ENCODE measurements at places on chromosomes 13 and 19.

- DNase-seq = no peak
Measured at GRCh38 chr19:57978586-57979289, 4.4 kb upstream of the C19orf18 start.

GRCh38 chr13:113660066-113660465 lies 2.1 kb upstream of the ATP4B start:
- DNase-seq = no peak

- DNase-seq = no peak
Measured at GRCh38 chr19:5514001-5514400, 53.8 kb downstream of the TINCR start.

DNA sequence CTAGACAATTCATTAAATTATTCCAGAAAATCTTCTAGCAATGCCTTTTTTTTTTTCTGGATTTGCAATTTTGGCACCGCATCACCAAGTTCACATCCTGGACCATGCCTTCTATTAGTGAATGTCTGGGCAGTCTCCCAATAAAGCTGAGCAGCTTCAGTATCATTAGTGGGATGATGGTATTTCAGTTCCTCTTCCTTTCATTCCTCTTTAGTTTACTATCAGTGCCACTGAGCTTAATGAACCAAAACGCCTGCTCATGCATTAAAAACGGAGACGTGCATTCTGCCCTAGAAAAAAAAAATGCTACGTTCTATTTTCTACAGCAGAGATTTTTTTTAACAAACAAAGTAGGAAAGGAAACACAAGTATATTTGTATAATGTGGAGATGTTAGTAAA lies 343.0 kb downstream of the PCDH9 start:
- DNase-seq = peak; percentile 8

DNA sequence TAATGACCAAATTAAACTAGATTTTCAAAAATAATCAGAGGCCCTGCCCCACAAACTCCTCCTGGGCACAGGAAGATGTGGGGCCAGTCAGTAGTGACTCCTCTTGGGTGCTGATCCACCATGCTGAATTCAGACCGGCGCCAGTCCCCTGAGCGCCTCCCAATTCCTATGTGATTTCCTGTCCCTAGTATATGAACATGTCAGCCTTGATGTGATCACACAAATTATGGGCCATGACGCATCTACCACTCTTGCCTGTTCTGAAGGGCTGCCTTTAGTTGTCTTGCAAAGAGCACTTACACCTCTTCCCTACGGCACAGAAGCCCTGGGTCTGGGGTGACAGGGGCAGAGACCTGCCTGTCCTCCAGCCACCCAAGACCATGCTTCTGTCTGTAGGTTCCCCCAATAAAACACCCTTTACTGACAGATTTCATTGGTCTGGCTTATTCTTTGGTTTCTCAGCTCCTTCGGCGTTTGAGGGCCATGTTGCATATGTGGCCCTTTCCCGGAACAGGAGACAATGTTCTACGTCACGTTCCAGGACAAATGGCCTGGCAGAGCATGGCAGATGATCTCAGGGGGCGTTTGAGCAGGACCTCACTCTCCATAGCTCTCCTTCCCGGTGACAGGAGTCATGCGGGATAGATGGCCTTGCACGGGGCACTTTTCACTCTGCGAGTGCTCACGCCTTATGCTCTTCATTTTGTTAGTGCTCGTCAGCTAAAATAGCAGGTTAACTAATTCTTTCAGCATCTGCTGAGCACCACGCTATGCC lies 5.6 kb upstream of the ATP11A start:
- no peak for DNase-seq

- no peak for DNase-seq
Measured at GRCh38 chr19:17499648-17500446, 11.6 kb upstream of the PGLS start.

- no peak for DNase-seq
Measured at GRCh38 chr19:52741951-52742485, 7.2 kb upstream of the ZNF611 start.

- peak; percentile 58 for DNase-seq
Measured at GRCh38 chr19:38304866-38305429, 897 bp downstream of the C19orf33 start.

- no peak for DNase-seq
Measured at GRCh38 chr13:43054803-43055802, 31.7 kb downstream of the DNAJC15 start.

DNA sequence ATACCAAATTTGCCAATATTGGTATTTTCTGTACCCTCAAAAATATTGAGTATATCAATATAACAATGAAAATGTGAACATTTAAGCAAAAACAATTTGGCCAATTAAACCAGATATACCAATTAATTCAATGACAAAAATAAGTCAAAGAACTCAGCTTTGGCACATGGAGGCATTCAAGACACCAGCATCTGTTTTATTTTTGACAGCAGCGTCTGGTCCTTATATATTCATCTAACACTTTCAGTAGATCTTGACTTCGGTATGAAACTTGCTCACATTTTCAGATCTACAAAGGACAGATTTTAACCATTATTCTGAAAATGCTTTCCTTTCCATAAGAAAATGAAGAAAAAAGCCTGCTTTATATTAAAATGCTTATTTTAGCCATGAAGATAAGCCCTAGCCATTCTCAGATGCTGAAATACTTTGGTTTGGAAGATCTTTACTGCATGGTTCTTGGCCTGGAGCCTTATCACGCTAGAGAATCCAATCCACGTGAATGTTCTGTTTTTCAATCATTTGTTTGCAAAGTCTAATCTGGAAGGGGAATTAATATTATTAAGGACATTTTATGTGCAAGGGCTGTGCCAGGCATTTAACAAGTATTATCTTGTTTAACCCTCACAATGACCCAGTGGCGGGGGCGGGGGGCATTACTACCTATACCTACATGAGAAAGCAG lies 132.2 kb downstream of the DLEU7 start:
- DNase-seq = peak; percentile 28

DNA sequence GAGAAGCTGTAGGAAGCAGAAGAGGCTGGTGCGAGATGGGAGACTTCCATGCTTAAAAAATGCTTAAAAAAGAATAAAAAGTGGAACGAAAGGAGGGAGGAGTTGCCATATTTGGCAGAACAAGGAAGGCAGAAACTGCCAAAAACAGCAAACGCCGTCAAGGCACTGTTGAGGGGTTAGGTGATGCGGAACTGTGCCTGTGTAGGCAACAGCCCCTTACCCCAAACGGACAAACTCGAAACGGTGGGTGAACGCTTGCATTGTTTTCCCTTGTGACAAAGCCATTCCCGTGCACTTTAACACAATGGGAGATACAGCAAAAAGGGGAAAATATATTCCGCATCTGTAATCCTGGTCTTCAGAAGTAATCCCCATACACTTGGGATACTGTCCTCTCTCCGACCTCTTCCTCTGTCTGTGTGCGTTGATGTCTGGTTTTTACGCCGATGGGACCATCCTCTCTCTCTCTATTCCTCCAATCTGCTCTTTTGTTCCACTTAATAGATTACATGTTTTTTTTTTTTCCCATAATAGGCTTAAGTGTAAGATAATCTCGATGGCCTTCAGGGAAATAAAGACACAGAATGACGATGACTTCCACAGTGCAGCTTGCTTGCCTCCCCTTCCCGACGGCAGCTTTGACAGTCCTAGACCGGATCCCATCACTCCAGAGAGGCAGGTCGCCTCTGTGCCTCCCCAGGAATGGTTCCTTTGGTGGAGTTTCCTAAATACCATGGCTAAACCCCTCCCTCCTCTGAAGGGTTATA lies 132.7 kb upstream of the RNF113B start:
- no peak for DNase-seq

DNA sequence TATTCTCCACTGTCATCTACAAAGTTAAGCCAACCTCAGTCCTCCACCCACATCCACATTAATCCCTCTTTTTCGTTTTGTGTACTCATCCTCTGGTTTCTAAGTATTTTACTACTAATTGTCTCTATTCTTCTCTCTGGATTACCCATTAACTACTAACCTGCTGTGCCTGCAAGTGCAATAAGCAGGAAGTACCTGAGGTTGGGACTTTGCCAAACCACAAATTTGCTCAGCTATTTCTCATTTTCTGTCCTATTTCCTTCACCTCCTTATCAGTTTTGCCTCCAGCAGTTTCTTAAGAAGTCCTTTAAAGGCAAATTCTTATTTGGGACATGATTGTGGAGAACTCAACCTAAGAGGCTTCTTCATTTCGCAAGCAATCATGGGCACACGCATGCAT lies 1708.9 kb downstream of the SLITRK5 start:
- DNase-seq = no peak

DNA sequence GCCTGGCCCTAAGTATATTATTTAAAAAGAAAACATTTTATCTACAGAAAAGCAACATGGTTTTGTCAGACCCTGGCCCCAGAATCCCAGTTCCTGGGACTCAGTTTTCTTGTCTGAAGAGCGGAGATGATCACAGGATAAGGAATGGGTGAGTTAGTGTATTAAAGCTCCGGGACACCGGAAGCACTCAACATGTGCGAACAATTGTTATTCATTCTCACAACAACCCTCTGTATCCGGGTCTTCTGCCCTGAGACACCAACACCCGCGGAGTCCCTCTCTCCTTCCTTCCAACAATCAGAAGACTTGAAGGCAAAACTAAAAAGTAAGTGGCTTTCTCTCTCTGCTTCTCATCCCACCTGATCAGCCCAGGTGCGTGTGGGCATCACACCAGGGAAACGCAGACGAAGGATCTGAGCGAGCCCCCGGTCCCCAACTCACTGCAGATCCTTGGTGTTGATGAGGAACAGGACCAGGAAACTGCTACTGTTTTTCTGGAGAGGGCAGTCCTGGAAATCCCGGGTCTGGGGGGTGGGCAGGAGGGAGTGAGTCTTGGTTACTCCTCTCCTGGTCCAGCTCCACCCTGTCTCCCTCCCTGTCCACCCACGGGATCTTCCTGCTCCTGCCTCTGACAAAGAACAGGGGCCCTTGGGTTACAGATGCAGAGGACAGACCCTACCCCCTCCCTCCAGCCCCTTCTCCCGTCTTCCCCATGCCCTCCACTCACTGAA lies 2.0 kb downstream of the GPR108 start:
- peak; percentile 18 for DNase-seq

- DNase-seq = no peak
Measured at GRCh38 chr13:98890186-98890585, 87.7 kb downstream of the DOCK9 start.

DNA sequence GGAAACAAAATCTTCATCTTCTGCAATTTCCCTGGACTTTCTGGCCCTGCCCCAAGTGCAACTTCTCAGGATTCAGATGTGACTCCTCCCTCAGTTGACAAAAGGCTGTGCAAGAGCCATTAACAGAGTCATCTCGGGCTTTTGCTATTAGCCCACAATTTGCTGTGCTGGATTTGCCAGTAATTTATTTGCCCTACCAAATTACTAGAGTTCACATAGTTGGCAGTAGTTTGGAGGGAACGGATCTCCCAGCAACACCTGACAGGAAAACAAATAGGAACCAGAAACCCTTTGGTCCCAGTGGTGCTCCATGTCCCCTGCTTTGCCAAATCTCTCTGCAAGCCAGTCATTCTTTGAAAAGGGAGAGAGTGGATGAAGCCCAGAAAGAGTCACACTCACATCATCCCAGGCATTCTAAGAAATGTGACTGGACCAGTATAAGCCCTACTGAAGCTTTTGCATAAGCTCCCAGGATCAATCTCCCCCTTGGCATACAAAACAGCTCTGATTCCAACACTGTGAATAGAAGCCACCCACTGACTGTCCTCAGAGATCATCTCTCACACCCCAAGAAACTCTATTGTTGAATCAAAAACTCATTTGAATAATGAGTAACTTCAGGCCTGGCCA lies 350.1 kb upstream of the NBEA start:
- no peak for DNase-seq

Measured in SK-N-SH (cell line).